ENCODE measurements at places on chromosomes 16 and 17. TPM values are rescaled to one million over a fixed set of nuclear protein-coding genes. Genes with fewer than 3 reads are reported as not detected.
A peak's percentile ranks its signal among the peaks of the same experiment; 100 is the strongest.

DNA sequence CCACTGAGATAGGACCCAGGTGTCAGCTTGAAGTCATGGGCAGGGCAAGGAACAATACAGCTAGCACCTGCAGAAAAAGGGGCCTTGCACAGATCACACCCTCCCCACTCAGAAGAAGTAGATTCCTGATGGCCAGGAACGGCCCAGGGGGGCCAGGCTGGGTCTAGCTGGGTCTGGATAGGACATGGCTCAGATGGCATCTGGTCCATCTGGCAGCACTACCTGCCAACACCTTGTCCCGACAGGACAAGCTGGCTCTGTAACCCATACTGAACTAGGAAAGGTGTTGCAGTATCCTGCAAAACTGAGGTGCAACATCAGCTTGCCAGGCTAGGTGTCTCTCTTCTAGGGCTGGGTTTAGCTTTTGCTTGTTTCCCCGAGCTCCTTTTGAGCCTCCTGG lies 38.9 kb upstream of the GFOD2 start:
- DNase-seq: no peak

Gene KRT9
- total RNA-seq: 0.21 TPM

DNA sequence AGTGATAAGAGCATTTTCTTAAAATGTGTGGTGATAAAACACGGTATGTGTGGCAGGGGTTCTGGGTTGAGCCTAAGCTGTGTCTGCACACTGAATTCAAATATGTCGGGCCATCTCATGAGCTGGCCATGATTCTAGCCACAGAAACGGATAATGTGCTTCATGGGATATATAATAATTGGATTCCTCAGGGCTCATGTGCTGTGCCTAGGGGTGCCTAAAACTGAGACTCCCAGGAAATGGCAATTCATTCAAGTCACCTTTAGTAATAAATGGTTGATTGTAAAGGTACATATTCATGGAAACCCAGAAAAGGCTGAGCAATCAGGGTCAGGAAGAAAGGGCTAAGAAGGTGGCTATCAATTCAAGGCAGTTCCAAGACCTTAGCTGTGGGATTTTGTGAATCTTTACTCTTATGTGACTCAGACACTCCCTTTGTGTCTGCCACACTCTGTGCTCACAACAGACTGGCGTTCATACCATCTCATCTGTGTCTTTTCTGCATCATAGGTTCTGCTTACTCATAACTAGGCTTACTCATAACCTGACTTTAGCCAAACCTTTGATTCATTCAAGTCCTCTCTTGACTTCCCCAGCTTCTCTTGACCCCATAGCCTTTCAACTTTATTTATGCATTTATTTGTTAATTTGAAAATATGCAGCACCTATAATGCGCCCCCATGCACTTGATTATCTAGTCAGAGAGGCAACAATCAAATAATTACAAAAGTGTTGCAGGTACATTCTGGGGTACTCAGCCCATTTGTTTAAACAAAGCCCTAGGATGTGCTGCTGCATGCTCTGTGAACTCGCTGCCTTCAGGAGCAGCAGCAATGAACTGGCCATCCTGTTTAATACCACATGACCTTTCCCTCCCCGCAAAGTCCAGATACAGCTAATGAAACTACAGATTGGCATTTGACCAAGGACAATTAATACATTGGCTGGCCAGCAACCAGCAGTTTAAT lies 28.4 kb upstream of the MED13 start:
- DNase-seq: peak; percentile 88

DNA sequence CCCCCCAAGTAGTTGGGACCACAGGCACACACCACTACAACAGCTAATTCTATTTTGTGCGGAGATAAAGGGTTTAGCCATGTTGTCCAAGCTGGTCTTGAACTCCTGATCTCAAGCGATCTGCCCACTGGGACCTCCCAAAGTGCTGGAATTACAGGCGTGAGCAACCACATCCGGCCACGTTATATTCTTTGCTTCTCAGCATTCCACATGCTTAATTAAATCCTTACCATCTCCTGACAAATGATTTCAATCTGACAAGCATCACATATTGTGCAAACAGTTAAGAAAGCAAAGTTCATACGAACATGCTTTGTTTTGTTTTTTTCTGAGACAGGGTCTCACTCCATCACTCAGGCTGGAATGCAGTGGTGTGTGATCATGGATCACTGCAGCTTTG lies 18.2 kb downstream of the HIGD1B start:
- DNase-seq: no peak

Gene SPAG5
- 31.5 TPM for total RNA-seq

DNA sequence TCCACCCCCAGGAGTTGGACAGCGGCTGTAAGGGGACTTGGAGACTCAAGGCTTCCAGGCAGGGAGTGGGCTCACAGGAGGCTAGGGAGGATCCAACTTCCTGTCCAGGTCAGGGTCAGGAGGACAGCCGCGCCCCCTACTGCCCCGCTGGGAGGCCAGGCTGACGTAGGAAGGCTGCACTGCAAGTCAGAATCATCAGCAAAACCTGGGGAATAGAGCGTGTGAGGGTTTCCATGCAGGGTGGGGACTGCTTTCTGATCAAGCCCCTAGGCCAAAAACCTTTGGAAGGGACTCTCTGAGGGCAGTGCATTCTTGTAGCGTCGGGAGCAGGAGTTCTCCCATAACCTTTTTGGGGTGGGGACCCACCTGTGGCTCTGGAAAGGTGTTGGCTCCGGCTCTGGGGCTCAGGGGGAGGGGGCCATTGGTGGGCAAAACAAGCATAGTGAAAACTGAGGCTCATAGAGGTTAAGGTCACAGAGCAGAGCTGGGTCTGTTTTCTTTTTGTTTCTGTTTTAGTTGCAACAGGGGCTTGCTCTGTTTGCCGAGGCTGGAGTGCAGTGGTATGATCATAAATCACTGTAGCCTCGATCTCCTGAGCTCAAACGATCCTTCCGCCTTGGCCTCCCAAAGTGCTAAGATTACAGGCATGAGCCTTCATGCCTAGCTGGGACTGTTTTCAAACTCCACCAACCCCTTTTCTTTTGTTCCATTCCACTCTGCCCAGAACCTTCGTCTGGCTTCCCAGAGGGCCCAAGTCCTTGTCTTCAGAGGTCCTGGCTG lies 22.1 kb downstream of the RAI1 start:
- DNase-seq: no peak

GRCh38 chr16:79089735-79090284 lies 510.7 kb downstream of the MAF start:
- DNase-seq: no peak

DNA sequence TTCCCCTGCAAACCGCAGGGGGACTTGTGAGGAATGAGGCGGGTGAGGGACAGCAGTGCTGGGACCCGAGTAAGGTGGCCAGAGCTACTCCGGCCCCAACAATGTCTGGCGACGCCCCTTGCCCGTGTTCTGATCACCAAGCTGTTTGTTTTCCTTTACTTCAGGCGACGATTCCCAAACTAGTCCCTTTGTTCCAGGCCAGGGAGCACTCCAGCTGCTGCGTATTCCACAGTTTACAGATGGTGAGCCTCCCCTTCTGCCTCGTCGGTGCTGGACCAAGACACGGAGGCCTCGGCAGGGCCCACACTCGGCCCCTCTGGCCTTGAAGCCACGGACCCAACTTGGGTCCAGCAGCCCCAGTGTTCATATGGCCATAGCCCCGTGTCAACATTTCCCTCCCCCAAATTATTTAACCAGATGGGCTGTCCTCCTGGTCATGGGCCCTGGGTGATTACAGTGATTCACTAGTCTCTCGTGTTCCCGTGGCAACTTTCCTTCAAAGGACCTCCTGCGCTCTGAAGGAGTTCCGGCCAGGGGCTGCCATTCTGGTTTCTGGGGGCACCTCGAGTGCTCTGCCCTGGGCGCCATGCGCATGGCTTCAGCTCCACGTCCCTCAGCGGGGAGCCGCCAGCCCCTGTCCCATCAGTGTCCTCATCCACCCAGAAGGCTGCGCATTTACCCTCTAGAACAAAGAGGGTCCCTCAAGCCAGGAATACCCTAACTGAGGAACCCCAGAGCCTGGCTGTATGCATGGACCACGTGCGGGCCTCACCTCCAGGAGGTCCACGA lies 24.8 kb upstream of the MTSS2 start:
- no peak for DNase-seq

DNA sequence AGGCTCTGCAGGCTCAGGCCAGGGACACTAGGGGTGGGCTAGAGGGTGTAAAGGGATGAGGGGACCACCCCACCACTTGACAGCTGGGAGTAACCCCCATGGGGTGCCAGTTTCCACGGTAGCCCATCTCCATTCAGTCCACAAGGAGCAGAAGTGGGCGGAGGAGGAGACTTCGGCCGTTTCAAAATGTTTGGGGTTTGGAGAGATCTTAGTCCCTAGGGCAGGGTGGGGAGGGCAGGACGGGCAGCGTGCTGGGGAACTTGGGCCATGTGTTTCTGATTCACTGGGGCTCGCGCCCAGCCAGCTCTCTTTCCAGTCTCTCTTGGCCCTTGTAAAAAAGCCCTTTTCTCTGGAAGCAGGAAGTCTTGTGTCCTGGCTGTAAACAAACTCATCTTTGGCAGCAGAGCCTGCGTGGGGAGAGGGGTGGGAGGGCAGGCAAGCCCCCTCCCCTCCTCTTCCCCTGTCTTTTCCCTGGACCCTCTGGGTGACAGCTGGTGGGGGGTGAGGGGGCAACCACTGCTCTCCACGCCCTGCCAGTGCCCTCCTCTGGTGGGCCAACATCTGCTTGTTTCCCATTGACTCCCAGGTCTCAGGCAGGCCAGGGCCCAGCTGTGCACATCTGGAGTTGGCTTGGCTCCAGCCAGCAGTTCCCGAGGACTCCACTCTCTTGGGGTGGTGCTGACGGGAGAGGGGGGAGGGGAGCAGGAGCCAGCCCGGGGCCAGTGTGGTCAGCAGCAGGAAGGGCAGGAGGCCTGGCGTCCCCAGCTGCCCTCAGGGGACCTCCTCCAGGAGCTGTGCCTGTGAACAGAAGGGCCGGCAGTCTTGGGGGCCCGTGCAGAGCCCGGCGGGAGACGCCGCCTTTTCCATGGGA lies 8.1 kb downstream of the CYGB start:
- DNase-seq: peak; percentile 85

DNA sequence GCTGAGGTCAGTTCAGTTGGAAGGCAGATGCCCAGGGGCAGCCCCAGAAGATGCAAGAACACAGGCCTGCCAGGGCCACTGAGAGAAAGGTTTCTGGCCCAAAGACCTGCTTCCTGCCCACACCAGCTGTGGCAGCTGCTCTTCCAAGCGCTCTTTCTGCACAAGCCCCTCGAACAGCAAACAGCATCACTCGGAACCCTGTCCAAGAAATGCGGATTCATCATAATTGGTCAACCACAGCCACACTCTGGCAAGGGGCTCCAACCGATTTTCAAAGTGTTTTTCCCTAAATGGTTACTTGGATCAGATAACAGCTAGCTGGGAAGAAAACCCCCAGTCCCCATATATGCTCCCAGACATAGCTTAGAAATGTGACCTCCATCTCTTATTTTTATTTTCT lies 71.1 kb upstream of the DNAH17 start:
- DNase-seq: no peak

Gene VASN
- total RNA-seq: 4.0 TPM

- peak; percentile 17 for DNase-seq
Measured at GRCh38 chr17:39774047-39774446, 36.3 kb downstream of the GRB7 start.

GRCh38 chr16:56423584-56424403 lies 1.6 kb downstream of the AMFR start:
- no peak for DNase-seq

GRCh38 chr17:82269882-82270500 lies 3.5 kb downstream of the CSNK1D start:
- DNase-seq: no peak

GRCh38 chr16:62870554-62870953 lies 834.3 kb upstream of the CDH8 start:
- no peak for DNase-seq

DNA sequence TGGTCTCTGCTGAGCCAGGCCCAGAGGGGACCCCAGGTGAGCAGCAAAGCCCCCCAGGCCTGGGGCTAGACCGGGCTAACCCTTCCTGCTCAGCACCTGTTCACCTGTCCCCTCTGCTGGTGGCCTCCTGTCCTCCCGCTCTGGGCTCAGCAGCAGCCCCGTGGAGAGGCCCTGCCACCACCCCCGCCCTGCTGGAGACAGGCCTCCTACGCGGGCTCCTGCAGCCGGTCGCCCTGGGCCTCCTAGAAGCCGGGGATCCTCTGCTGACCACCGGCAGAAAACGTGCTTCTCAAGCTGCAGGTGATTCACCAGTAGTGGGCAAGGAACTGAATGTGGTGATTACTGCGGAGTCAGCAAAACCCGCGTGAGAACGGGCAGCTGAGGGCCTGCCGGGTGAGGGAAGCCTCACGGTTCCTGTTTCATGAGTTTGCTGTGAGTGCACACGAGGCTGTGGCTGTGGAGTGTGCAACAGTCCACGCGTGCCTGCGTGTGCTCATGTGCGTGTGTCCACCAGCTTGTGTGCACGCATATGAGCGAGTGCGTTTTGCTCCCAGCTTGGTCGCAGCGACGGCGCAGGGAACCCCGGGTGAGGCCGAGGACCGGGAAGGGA lies 792 bp downstream of the SECTM1 start:
- peak; percentile 68 for DNase-seq

GRCh38 chr16:89618109-89618998 lies 4.9 kb downstream of the DPEP1 start:
- DNase-seq: peak; percentile 44

Gene SNX20
- total RNA-seq: not detected

DNA sequence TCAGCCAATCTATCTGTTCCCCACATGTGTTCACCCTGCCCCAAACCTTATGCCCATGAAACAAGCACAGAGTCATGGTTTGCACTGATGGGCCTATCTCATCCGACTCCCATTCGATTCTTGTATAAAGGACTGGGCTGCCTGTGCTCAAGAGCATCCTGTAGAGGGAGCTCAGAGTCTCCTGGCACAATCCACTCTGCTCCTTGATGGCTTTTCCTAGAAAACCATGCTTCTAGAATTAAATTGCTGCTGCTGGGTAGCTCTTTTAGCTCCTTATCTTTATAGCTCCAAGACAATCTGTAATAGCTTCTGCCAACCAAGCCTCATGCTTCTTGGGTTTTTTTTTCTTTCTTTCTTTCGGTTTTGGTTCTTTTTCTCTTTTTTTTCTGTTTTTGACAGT lies 9.7 kb downstream of the ZNF19 start:
- DNase-seq: peak; percentile 44

DNA sequence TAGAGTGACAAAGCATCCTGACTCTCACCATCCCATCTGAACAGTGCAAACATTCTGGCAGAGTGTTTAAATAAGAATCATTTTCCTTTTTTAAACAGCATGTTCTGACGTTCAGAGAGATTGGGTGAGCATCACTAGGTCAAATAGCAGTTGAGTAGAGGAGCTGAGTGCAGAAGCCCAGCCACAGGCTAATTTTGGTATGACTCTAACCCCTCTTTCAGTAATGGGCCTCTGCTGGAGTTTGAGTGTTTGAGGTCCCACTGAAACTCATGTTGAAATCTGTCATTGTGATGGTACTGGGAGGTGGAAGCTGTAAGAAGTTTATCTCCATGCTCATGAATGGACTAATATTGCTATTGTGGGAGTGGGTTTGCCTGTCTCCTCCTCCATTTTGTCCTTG lies 194.4 kb downstream of the SALL1 start:
- no peak for DNase-seq
